ENCODE measurements at places on chromosomes 2 and 18. TPM values are rescaled to one million over a fixed set of nuclear protein-coding genes. Genes with fewer than 3 reads are reported as not detected.

- DNase-seq: no peak
These were observed 122.3 kb downstream of the HNMT start for GRCh38 chr2:138086576-138086975.

DNA sequence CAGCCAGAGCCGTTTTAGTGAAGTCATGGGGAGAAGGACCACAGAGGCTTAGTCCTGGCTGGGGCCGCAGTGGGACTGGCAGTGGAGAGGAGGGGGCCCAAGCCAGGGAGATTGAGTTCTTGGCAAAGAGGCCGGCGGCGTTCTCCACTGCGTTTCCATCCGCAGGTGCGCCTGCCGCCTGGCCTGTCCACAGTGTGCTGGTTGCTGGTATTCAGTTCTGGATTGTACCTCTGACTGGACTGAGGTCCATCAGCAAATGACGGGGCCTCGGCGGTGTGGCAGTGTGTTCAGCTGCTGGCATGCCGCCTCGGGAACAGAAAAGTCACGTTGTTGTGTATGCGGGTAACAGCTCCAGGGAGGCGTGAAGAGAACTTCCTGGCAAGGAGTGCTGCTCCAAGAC lies 36.8 kb downstream of the LRRFIP1 start:
- DNase-seq: no peak

DNA sequence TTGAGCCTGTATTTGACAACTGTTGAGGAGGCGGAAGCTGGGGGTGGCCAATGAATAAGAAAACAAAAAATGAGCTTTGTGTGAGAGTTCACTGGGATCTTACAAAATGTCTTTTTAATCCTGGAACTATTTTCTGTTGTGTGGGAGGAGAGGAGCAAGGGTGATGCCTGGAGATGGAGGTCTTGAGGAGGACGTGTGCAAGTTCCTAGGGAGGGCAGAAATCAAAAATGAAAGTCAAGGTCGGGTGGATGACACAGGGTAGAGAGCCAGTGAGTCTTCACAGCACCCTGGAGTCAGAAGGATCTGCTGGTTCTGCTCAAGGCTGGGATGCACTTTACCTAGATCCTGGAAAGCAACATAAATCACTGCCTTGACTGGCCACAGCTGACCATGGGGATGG lies 180.3 kb upstream of the PKDCC start:
- no peak for DNase-seq

DNA sequence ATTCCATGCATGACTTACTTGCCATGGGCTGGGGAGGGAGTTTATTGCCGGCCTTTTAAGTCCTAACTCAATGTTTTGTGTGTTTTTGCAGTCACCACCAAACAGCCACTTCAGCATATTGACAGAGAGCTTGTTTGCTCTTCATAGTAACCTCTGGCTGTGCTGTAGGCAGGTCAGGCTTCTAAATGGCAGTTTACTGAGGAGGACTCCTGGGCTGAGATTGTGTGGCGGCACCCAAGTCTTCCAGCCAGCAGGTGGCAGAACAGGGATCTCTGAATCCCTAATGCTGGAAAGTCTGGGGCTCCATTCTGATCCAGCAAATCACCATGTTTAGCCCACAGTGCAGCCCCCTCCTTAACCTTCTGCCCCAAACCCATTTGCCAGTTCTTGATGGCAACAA lies 121.2 kb downstream of the CAPN13 start:
- no peak for DNase-seq

DNA sequence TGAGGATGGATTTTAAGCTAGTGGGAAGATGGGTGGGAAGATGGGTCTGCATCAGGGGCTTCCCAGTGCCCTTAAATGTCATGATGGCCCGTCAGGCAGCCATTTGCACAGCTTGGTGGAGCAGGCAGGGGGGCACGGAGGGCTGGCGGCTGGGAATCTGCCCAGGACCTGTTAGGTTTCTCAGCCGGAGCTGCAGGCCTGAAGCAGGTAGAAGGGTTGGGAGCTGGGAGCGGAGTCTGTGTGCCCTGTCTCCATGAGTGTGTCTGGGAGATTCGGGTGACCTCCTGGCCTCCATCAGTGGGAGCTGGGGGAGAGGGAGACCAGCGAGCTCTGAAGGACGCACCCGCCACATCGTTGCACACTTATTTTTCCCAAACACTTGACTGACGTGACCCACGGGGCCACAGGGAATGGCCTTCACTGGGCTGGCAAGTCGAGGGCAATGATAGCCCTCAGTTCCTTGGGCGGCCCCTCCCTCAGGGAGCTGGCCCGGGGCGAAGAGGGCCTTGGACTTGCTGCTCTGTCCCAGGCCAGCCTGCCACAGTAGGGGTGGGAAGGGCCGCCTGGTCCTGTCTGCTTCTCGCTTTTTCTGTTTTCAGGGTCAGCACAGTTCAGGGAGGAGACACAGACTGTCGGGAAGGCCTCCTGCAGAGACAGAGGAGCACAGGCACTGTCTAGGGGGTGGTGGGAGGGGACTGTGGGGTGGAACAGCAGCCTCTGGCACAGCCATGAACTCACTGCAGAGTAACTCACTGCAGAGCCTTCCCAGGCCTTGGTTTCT lies 236.8 kb downstream of the ZBTB7C start:
- DNase-seq: no peak

GRCh38 chr2:237859082-237859433 lies 365 bp upstream of the RAMP1 start:
- DNase-seq: no peak

- DNase-seq: no peak
These were observed 331.6 kb downstream of the SETBP1 start for GRCh38 chr18:45012286-45012685.

The MAP3K19 gene
- not detected for total RNA-seq

DNA sequence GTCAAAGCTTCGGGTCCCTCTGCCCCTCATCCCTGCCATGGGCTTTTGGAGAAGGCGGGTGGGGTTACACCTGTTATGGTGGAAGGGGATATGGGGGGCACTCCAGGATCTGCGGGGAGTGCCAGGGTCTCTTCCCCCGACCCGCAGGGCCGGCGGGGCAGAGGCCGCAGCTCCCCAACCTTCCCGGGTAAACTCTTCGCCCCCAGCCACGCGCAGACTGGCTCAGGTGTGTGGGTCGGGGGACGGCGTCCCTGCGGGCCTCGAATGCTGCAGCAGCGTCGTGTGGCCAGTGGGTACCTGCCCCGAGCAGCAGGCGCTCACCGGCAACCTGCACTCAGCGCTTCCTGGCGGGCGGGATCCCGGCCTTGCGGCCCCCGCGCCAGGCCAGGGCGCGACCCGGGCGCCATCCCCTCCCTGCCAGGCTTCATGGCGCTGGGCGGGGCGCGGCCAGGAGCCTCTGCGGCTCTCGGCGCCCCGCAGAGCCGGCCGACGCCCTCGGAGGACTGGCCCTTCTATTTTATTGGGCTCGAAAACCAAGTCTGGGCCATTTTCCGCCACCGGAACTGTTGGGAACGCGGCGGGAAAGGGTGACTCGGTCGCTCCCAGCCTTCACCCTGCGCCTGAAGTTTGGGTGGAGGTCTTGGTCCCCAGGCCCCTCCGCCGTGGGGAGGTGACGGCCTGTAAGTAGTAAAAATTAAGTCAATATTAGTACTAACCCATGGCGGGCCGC lies 4.5 kb downstream of the GBX2 start:
- DNase-seq: no peak

- DNase-seq: no peak
These were observed 56.4 kb downstream of the SNORC start for GRCh38 chr2:232926431-232926939.

The PFN4 gene
- total RNA-seq: not detected

- DNase-seq: no peak
These were observed 153.7 kb upstream of the KCTD1 start for GRCh38 chr18:26702086-26702485.

GRCh38 chr2:3586220-3586619 lies 8.7 kb upstream of the COLEC11 start:
- no peak for DNase-seq

- no peak for DNase-seq
These were observed 66.1 kb downstream of the COLEC12 start for GRCh38 chr18:434410-434809.

- no peak for DNase-seq
These were observed 64.5 kb upstream of the LAPTM4A start for GRCh38 chr2:20115902-20116301.

DNA sequence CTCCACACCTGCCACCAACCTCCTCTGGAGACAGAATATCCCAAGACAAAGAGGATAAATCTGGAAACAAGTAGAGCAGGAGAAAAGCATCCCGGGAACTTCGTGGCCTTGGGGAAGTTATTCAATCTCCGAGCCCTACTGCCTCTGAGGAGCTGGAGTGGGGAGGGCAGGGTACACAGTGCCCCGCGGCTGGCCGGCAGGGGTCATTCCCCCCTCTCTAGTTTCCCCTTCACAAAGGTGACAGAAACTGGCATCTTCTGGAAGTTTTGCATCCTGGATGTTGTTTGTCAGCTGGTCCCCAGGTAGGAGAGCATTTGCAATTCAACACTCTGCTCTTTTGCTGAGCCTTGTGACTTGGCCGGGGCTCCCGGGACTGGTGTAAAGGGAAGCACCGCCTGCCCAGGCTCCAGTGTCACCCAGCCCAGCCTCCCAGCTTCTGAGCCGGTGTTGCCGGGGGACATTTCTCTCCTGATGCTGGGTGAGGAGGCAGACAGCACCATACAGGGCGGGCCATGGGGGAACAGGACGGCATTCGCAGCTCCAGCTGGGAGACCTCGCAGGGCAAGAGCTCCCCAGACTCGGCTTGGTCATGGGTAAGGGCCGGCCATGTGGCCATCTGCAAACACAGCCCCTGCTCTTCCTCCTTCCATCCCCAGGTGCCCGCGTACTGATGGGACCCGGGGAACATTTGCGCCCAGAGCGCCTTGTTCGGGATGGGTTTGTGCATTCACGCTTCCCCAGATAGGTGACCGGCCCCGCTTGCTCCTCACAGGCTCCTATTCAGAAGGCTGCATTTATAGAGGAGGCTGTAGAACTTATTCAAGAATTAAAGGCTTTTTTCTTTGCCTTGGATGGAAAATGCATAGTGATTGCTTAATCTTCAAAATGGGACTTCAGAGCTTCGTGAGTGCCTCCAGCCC lies 7.4 kb upstream of the NTSR2 start:
- no peak for DNase-seq

DNA sequence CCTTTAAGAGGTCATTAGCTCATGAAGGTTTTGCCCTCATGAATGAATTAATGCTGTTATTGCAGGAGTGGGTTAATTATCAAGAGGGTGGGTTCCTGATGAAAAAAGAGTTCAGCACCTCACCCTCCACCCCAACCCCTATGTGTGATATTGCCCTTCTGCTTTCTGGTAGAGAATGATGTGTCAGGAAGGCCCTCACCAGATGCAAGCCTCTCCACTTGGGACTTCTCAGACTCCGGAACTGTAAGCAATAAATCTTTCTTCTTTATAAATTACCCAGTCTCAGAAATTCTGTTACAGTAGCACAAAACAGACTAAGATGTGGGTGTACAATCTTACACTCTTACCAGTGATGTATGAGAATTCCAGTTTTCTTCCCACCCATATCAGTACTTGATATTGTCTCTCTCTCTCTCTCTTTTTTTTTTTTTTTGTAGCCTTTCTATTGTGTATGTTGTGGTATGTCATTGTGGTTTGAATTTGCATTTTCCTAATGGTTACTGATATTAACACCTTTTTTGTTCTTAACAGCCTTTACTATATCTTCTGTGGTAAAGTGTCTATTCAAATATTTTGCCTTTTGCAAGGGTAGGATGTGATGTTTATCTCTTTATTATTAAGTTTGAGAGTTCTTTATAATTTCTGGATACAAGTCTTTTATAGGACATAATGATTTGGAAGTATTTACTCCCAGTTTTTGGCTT lies 10.4 kb upstream of the MAP2 start:
- DNase-seq: no peak

The GALR1 gene
- not detected for total RNA-seq

DNA sequence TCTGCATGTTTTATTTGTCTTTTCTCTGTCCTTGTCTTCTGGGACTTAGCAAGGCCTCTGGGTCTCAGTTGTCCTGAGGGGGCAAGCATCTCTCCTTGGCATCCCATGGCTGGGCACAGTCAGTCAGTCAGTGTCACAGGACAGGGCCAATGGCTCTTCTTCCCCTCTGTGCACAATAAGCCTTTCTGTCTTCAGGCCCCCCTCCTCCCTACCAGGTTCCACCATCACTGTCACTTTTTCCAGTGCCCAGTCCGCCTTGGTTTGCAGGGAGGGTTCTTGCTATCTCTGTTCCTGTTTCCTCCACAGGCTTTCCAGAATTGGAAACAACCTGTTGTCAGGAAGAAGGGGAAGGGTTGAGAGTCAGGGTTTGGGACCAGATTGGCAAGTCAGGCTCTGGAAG lies 1.7 kb upstream of the VAMP5 start:
- DNase-seq: no peak

DNA sequence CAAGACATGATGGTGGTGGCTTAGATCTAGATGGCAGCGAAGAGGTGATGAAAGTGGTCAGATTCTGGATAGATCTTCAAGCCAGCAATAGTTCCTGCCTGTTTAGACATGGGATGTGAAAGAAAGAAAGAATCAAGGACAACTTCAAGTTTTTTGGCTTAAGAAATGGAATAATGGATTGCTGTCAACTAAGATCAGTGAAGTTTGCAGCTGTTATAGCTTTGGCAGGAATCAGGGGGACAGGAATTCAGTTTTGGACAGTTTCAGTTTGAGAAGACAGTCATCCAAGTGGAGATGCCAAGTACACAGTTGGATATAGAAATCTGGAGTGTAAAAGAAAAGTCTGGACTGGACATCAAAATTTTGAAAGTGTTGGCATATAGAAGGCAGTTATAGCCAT lies 283.7 kb upstream of the PKDCC start:
- DNase-seq: no peak

GRCh38 chr2:215493376-215493775 lies 57.5 kb upstream of the FN1 start:
- no peak for DNase-seq

The HOXD12 gene
- total RNA-seq: not detected

DNA sequence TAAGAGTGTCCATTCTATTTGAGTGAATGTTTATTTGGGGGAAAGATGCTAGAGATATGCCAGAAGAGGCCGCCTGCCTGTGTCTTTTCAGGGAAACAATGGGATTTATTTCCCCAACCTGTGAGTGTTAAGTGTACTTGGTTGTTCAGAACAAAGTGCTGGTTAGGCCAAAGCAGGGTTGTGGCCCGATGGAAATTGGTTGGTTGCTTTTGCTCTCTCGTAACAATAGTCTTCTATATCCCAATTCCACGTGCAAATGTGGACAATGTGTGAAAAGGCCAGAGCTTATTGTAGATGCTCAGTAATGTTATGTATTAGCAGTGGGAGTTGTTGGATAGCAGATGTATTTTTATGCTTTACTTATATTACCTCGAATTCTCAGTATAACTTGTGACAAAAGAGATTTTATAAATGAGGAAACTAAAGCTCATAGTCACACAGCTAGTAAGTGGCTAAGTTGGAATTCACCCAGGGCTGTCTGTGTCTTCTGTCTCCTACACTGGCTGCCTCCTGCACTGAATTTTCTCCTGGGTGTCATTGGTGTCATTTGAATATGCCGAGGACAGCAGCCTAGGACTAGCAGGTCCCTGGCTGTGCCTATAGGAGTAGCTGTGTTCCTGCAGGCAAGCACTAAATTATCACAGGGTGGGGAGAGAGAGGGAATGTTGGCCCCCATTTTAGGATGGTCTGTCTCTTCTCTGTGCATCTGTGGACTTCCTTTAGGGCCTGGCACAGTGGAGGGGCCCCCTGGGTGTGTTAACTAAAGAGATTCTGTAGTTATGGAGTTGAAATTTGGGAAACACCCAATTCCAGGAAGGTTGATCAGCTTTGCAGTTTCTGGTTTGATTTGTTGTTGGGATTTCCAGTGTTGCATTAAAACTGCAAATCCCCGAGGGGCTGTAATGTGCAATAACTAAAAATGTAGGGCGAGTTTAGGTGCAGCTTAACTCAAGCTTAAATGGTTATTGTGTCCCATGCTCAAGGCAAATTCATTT lies 21.6 kb downstream of the GPD2 start:
- no peak for DNase-seq

- no peak for DNase-seq
These were observed 668.3 kb downstream of the IRS1 start for GRCh38 chr2:226131299-226131784.

GRCh38 chr2:74037379-74037860 lies 52.7 kb downstream of the TET3 start:
- no peak for DNase-seq
